ENCODE measurements at places on chromosomes 1 and 21.

DNA sequence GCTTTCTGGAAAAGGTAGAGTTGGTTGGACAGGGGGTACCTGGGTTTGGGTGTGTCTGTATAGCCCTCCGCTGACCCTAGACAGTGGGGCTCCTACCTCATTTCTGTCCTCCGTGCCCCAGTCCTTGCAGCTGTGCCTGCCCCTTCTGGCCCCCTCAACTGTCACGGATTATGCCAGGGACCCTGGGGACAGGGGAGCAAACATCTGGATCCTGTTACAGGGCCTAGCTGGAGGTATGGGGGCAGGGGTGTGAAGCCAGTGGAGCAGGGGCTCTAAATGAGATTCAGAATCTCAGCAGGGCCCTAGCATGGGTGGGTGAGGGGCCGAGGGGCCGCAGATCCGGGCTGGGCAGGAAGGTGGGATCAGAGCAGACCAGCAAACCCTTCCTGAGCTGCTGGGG is 81.0 kb downstream of the TAS1R2 start:
- DNase-seq, result no peak

- no peak for DNase-seq
These were observed 33.5 kb upstream of the SSBP3 start for GRCh38 chr1:54439550-54440223.

DNA sequence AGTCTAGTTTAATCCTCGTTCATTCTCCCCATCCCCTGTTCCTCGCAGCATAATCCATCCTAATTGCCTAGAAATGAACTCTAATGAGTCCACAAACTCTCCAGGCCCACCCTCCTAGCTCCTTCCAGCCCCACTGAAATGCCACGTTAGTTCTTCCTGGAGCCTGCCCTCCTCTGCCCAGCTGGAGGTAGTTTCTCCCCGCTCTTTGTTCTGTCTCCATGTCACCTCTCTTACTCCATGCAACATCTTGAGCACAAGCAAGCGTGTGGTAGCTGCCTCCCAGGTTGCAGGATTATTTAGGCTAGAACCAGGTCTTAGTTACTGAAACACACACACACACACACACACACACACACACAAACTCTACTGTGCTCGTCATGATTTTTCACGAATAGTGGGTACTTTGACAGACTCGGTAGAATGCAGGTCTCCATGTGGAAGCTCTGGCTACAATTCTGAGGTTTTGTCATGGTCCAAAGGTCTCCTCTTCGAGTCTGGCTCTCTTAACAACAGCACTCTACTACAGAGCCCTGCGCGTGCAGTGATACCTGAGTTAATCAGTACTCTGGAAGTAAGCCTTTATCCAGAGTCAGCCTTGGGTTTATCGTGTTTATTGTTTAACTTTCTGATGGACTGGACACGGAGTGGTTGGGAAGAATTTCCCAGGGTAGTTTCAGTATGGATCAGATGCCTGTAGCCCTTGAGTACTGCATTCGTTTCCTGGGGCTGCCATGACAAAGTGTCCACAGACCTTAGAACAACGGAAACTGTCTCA is 27.5 kb downstream of the HUNK start:
- DNase-seq, result no peak

GRCh38 chr21:15809065-15809464 is 79.3 kb downstream of the USP25 start:
- DNase-seq, result no peak

- peak; percentile 44 for DNase-seq
These were observed 434 bp downstream of the EVA1B start for GRCh38 chr1:36322786-36323635.

- DNase-seq, result no peak
These were observed 88.0 kb upstream of the IVNS1ABP start for GRCh38 chr1:185404907-185405568.

DNA sequence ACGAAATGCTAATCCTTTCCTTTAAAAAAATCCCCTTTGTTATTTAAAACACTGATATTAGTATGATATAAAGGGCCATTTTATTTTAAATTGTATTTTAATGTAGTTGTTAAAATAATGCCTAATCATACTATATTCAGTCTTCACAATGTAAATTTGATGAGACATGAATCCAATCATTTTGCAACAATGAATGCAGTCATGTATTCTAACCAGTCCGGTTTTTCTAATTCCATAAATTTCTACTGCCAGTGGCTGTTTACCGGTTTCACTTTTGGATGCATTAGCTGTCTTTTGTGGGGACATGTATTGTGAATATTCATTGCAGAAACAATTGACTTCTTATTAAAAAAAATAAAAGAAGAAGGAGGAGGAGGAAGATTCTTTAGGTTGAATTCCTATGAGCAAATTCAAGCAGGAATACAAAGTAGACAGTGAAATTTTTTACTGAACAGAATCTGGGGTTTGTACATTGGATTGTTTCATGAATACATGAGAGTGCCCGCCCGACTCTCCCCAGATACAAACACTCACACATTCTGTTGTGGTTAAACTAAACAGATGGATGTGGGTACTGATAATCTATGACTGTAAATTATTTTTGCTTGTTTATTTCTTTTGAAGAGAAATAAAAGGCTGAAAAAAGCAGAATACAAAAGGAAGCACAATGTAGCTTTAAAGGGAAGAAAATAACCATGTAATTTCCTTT is 624.8 kb upstream of the PTBP2 start:
- no peak for DNase-seq

- no peak for DNase-seq
These were observed 112.5 kb upstream of the ERG start for GRCh38 chr21:38610623-38611251.

GRCh38 chr1:228828151-228828550 is 92.9 kb downstream of the RHOU start:
- DNase-seq, result no peak

DNA sequence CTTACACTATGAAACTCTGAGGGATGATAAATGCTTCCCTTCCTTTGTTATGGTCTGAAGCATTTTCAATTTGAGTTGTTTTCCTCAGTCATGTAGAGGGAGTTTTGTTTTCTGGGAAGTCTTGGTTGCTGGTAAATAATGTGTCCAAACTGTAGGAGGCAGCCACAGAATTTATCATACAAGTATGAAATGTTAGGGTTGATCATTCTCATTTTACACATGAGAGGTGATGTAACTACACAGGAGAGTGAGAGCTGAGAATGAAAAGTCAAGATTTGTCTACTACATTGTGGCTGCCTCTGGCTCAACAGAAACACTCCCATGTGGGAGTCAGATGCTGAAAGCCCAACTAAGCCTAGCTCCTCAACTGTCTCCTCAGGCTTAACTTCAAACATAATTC is 182.5 kb upstream of the SGIP1 start:
- no peak for DNase-seq

DNA sequence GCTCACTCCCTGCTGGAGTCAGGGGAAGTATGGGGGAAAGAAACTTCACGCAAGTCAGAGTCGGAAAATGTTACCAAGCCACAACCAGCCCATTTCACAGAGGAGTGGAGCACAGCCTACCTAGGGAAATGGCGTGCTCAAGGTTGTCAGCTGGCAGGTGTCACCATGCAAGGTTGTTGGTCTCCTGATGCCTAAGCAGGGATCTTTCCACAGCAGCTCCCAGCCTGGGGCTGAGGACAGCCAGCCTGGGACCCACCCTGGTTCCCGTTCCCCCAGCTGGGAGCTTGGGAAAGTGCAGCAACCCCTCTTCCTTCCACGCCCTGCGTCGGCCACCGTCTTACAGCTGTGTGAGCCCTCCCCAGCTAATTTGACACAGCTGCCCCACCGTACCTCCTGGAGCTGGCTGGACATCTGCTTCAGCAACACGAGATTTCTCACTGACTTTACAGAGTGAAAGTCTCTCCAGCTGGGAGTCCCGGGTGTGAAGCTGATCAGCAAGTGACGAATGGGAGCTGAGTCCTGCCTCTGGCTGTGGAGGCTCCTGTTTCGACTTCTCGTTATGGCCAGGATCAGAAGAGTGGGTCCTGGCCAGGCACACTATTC is 224.6 kb upstream of the RAB4A start:
- DNase-seq, result no peak

DNA sequence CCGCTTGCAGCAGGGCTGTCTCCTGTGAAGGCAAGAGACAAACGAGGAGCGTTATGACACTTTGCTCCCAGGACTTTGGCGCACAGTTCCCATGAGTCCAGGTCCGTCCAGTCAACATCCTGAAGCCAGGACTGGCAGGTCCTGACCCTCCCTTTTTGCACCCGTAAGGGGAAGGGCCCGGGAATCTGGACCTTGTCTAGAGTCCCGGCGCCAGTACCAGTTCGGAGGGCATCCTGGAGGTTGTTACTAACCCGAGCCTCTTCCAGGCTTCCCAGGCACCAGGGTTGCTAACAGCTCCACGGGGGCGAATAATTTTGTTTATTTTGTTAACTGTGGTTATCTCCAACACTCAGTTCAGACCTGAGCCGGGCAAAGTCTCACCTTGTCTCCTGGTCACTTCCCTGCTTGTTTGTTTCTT is 682 bp upstream of the RWDD3 start:
- DNase-seq, result no peak

- DNase-seq, result no peak
These were observed 35.7 kb upstream of the RCC1 start for GRCh38 chr1:28470146-28470545.

- DNase-seq, result no peak
These were observed 13.5 kb downstream of the EFCAB14 start for GRCh38 chr1:46705408-46705807.

- DNase-seq, result peak; percentile 31
These were observed 4.1 kb downstream of the RUNX1 start for GRCh38 chr21:35044770-35045541.

- peak; percentile 28 for DNase-seq
These were observed 12.8 kb downstream of the OTUD7B start for GRCh38 chr1:149997585-149998262.

DNA sequence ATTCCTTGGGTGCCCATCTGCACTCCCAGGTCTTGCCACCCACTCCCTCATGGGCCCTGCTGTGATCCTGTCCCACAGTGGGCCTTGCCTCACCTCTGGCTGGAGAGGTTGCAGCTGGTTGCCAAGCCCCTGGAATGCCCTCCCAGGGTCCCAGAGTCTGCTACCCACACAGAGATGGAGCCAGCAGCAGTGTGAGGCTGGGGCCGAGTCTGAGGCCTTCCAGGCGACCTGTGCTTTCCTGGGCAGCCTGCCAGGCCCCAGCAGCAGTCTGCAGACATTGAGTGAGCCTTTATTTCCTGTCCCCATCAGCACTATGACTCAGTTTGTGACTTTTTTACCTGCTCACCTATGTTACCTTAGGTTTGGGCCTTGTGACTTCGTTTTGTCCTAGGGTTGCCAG is 25.0 kb upstream of the TSPAN2 start:
- no peak for DNase-seq

- no peak for DNase-seq
These were observed 6.2 kb upstream of the ERO1B start for GRCh38 chr1:236287757-236288619.

DNA sequence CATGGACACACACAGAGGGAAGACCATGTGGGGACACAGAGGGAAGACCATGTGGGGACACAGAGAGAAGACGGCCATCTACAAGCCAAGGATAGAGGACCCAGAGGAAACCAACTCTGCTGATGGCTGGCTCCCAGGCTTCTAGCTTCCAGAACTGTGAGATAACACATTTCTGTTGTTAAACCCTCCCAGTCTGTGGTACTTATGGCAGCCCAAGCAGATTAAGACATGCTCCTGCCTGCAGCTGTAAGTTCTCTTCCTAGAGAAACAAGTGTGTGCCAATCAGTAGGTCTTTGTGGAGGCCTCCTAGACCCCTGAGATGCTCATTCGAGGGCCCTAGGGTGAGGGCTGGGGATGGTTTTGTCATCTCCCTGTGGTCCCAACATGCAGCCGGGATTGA is 2.7 kb downstream of the AGT start:
- DNase-seq, result no peak

- DNase-seq, result peak; percentile 7
These were observed 272.9 kb upstream of the C1orf174 start for GRCh38 chr1:4172644-4173599.

GRCh38 chr1:41835485-41835884 is 83.2 kb downstream of the HIVEP3 start:
- no peak for DNase-seq

GRCh38 chr1:209560529-209560928 is 23.0 kb upstream of the CAMK1G start:
- no peak for DNase-seq

DNA sequence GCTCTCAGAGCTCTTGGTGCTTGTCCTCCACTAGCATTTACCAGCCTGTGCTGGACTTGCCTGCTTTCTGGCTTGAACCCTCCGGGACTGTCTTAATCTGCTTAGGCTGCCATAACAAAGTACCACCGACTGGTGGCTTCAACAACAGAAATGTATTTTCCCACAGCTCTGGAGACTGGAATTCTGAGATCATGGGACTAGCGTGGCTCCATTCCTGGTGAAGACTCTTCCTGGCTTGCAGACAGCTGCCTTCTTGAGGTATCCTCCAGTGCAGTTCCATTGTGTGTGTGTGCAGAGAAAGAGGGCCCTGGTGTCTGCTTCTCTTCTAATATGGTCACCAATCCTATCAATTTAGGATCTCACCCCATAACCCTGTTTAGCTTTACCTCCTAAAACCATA is 22.0 kb upstream of the RCAN1 start:
- DNase-seq, result no peak

GRCh38 chr1:51663105-51663504 is 46.2 kb downstream of the OSBPL9 start:
- DNase-seq, result no peak

DNA sequence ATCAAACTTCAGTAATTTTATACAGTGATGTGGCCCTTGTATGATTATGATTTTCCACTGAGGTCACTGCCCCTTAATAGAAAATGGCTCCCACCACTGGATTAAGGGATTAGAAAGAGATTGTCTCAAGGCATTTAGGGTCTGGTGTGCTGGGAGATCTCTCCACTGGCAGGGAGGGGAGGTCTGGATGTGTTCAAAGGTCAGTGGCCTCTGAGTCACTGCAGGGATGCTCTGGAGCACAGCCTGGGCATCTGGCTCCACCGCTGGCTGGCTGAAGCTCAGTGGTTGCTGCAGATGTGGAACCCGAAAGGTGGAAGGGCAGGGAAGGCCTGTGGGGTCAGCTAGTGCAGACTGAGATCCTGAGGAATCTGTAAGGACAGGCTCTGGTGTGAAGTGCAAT is 18.3 kb upstream of the CHI3L1 start:
- no peak for DNase-seq

DNA sequence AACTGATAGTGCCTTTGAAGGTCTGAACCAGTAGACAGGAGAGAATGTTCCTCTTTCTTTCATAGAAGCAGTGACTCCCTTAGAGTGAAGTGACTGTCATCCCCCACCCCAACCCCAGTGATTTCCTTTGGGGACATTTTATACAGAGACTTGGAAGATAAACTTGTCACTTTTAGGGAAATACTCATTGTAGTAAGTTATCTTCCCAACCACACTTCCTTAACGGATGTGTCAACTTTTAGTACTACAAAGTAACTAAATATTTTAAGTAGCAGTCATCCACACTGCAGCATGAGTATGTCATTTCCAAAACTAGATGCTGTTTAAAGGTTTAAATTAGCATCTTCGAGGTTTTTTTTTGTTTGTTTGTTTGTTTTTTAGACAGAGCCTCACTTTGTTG is 13.7 kb downstream of the LRRC8B start:
- peak; percentile 7 for DNase-seq

GRCh38 chr21:38561613-38562581 is 63.6 kb upstream of the ERG start:
- DNase-seq, result no peak

All from CD4-positive, alpha-beta T cell treated with Interleukin-17A for 1 hour (primary cell).